Stimulated activated CD4-positive, alpha-beta T cell treated with anti-CD3 and anti-CD28 coated beads, Interleukin-1b, Interleukin-23, amount 100 ng/mL, for 4 hours (primary cell): ENCODE measurements at places on chromosomes 3 and 15.
A peak's percentile ranks its signal among the peaks of the same experiment; 100 is the strongest.

DNA sequence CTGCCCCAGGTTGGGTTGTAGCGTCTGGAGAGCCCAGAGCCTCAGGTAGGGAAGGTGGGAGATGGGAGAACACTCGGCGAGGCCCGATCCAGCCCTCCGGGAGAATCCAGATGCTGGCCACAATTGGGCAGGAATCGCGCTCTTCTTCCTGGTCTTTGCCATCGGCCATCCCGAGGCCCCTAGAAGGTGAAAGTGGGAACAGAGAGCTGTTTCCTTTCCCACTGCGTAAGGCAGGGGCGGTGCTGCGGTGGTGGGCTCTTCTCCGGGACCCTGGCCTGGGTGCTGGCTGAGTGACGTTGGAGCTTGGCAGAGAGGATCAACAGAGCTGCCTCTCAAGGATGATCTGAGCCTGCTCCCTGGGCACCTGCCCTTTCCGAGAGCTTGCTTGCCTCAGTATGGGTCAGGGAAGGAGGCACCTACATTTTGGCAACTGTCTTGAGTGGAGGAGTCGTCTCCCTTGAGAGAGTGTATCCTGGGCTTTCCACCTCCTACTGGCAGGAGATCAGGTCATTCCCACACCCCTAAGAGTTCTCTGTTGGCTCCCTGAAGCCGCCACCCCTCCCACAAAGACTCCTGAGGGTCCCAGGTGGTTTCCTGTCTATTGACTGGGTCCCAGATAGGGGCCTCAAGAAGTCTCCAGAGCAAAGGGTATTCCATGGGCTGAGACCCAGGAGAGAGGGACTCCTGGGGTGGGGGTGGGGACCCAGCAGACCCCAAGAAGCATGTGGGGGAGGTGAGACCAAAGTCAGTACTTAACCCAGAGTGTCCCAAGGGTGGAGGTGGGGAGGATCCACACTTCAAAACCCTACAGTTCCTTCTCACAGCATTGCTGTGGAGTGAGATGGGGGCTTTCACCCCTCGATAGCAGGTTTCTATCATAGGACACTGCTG lies 1.6 kb downstream of the C15orf39 start:
- DNase-seq: no peak

DNA sequence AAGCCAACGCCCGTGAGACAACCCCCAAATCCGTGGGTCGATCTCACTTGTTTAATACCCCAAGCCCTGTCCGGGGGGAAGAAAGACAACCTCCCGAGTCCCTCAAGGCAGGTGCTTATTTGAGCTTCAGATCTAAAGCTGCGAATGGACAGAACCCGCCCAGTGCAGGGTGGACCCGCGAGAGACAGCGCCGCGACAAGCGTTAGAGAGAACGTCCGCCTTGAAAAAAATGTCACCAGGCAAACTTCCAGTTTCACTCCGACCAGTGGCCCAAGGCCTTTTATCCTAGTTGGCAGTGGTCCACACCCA lies 740 bp upstream of the OXSR1 start:
- DNase-seq: no peak

GRCh38 chr15:97168704-97169475 lies 791.6 kb upstream of the ARRDC4 start:
- no peak for DNase-seq

GRCh38 chr3:123610331-123610730 lies 25.5 kb upstream of the HACD2 start:
- DNase-seq: no peak

DNA sequence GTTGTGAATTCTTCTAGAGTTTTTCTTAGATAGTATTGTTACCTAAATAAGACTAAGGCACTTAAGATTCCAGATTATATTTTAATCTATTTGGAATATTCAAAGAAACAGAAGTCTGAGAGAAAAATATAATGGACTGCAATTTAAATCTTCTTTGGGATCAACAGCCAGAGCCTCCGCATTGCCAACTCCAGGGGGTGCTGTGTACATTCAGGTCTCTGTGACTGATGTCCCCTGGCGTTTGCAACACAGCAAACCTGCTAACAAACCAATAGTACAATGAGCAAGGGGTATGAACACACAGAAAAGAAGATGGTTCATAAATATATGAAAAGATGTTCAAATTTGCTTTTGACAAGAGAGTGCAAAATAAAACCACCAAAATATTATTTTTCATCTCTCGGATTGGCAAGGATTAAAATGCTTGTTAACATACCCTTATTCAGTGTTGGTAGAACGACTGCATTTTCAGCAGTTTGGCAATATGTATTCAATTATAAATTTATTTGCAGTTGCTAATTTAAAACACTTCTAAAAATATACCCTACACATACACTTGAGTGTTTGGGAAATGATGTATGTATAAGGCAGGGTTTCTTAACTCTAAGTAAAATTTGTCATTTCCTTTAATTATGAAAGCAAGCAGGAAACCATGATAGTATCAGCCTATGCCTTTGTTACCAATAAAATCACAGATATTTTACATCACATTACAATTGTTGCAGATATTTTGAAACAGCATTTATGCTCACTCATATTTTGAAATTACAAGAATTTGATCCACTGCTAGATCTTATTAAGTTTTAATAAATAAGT lies 16.1 kb upstream of the TM4SF1 start:
- peak; percentile 1 for DNase-seq

- DNase-seq: no peak
Measured at GRCh38 chr3:187318819-187319616, 27.5 kb upstream of the MASP1 start.

GRCh38 chr15:61327019-61327631 lies 98.0 kb upstream of the RORA start:
- no peak for DNase-seq

DNA sequence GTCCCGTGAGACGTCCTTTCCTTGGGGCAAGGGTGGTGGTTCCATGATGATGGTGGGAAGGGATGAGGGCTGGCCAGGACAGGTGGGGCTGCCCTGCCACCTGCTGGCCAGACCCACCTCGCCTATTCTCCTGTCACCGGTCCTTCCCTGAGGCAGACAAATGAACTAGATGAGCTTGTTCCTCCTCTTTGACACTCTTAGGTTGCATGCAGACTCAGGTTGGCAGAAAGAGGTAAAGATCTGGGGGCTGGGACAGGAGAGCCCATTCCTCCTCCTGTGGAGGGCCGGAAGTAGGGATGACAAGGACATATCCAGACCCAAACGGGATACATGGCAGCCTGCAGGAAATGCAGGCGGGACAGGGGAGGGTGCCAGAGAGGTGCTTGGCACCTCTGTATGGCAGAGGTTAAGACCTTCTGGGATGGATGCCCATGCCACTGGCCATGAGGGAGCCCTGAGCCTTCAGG lies 38.6 kb downstream of the ACSBG1 start:
- DNase-seq: peak; percentile 34

DNA sequence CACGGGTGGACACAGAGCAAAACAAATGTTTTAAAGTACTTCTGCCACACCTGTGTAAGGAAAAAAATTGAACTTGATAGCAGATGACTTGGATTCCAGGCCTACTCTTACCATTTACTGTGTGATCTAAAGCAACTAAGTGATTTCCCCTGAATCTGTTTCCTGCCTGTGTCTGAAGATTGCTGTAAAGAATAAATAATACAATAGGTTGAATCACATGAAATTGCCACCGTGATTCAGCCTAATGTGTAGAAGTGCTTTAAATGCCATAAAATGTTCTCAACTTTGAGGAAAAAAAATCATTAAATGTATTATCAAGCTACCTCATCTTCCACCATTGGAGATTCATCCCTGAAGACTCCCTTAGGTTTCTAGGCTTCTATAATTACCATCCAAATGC lies 27.6 kb upstream of the NUDT16 start:
- DNase-seq: no peak

DNA sequence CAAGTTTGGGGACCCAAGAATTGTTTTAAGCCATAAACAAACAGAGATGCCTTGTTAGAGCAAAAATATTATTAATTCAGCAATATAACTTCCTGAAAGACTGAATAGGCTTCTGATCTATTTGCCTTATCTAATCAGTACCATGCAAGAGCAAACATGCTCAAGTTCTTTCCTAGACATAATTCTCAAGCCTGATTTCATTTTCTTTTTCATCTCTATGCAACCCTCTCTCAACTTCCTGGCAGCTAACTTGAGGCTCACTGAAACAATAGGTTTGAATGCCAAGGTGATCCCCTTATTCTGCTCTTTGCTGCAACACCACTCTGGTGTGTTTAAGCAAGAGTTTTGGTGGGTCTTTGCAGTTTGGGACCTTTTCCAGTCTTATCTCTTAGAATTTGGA lies 230.9 kb upstream of the CD96 start:
- no peak for DNase-seq

DNA sequence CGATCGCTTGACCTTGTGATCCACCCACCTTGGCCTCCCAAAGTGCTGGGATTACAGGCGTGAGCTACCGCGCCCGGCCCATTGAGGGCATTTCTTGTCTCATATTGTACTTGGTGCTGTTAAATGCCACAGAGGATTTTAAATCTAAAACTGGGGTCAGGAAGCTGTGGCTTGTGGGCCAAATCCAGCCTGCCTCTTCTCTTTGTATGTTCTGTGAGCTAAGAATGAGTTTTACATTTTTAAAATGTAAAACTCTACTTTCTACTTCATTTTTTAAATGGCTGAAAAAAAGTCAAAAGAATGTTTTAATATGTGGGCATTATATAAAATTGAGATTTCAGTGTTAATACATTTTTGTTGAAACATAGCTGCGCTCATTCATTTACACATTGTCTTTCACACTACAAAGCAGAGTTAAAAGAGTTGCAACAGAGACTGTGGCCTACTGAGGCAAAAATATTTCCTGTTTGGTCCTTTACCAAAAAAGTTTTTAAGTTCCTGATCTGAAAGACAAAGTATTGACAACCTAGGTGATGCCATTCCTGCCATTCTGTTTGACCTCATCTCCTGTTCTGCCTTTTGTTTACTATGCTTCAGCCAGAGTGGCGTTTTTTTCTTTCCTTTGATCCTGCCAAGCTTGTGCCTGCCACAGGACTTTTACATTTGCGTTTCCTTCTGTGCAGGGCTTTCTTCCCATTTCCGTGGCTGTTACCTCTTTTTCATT lies 50.4 kb downstream of the PDCD6IP start:
- no peak for DNase-seq

GRCh38 chr3:161796780-161797179 lies 300.2 kb downstream of the OTOL1 start:
- DNase-seq: no peak

DNA sequence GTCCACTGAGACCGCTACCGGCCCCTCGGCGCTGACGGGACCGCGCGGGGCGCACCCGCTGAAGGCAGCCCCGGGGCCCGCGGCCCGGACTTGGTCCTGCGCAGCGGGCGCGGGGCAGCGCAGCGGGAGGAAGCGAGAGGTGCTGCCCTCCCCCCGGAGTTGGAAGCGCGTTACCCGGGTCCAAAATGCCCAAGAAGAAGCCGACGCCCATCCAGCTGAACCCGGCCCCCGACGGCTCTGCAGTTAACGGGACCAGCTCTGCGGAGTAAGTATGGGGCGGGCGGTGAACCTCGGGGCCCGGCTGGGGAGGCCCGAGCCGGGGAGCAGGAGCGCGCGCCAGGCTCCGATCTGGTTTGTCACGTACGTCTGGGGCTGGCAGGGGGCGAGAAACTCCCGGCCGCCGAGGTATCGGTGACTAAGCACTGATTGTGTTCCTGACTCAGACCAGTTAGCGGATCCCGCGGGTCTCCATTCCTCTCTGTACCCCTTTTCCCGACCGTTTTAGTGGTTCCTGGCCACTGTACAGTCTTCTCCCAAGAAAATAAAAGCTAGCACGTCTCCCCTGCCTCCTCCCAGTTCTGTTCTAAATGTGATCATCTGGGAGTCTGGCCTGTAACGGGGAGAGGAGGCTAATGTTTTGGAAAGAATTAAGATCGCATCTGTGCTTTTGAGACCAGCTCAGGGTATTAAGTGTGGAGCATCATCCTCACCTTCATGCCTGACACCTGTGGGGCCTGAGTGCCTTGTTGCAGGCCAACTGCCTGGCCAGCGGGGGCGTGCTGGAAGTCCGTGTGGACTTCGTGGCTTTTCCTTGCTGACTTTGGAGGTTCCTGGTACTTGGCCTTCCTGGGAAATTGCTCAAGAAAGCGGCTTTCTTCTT lies 691 bp downstream of the MAP2K1 start:
- peak; percentile 76 for DNase-seq

DNA sequence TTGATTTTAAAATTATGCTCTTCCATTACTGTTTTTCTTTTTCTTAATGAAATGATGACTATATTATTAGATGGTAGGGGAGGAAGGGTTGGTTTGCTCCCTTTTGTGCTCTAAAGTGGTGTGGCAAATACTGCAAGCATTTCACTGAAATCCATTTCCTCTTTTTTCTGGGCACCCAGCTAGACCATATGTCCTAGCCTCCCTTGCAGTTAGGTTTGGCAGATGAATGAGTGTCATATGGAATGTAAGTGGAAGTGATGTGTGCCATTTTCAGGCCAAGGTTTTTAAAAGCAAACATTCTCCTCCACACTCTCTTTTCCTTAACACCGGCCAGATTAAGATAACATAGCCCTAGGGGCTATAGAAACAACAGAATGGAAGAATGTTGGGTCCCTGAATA lies 363.0 kb downstream of the FGF12 start:
- no peak for DNase-seq

GRCh38 chr15:58477170-58477569 lies 45.4 kb downstream of the LIPC start:
- DNase-seq: no peak

- peak; percentile 79 for DNase-seq
Measured at GRCh38 chr3:45841757-45842491, at the start of gene LZTFL1. TSS of gene LZTFL1 (minus strand) at chr3:45842119. CDS start at chr3:45841991, 128 bp downstream.

GRCh38 chr3:9768141-9768775 lies 1.5 kb downstream of the CAMK1 start:
- no peak for DNase-seq

DNA sequence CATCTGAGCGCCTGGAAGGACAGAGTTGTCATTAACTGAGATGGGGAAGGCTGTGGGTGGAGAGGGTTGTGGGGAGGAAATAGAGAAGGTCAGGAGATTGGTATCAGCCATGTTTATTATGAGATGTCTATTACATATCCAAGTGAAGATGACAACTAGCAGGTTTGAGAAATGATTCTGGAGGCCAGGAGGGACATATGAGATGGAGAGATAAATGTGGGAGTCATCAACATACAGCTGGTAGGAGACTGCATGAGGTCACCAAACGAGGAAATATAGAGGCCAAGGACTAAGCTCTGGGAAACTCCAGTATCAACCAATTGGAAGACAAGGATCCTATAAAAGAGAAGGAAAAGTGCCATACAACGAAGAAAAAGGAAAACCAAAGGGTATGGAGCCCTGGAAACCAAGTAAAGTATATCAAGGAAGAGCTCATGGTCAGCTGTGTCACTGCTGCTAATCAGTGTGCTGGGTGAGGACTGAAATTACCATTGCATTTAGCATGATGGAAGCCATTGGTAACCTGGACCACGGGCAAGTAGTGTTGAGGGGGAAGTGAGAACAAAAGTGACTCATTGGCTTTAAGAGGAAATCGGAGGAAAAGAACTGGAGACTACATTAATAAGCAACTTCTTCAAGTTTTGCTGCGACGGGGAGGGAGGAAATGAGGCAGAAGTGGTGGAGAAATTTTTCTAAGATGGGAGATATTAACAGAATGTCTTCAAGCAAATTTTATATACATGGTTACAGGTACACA lies 14.0 kb upstream of the UACA start:
- DNase-seq: no peak

DNA sequence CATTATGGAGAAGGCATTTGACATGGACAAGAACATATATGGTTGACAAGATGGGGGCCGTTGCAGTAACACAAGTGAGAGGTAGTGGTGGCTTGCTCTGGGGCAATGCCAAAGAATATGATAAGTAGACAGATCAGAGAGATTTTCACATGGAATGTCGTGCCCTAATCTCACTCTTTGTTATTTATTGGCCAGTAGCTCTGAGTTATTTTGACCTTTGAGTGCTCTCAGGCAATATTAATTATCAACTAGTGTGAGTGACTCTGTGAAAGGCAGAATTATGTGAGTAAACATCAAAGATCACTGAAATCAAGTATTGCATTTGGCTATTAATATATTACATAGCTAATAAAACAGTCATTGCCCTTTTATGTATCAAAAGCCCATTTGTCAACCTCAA lies 164.9 kb upstream of the ADAMTS9 start:
- DNase-seq: no peak
